ENCODE measurements at places on chromosomes 1 and 21.

GRCh38 chr1:192609110-192610079 is 26.6 kb upstream of the RGS13 start:
- peak; percentile 81 for DNase-seq

GRCh38 chr1:239418681-239419080 is 32.3 kb downstream of the CHRM3 start:
- DNase-seq = no peak

DNA sequence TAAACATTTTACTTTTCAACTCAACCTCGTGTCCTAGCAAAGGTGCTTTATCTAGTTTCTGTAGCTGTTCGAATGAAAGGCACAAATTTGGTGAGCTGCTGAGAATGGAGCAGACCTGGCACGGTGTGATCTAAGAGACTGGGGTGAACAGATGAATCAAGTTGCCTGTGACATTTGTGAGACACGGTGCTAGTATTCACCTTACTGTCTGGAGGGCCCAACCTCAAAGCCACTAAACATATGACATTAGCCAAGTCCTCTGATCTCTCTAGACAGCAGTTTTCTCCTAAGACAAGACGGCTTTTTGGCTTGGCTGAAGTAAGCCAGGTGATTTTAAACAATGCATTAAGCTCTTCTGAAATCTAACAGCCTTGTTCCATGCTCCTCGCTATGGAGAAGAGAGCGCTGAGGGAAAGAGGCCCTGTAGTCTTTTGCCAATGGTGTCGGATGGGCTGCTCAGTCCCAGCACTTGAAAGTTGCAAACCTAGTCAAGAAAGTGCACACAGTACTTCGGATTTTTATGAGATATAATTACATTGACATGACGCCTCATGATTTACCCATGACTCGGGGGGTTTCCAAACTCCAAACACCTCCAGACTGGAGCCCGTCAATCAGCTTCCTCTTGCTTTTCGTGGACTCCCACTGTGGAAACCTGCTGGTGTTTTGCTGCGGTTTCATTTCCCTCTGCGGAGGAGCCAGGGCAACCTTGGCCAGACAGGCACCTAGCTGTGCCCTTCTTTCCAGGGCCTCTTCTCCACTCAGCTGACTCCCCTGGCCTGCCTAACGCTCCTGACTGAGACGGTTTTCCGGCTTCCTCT is 794 bp upstream of the TOR3A start:
- DNase-seq = peak; percentile 5

DNA sequence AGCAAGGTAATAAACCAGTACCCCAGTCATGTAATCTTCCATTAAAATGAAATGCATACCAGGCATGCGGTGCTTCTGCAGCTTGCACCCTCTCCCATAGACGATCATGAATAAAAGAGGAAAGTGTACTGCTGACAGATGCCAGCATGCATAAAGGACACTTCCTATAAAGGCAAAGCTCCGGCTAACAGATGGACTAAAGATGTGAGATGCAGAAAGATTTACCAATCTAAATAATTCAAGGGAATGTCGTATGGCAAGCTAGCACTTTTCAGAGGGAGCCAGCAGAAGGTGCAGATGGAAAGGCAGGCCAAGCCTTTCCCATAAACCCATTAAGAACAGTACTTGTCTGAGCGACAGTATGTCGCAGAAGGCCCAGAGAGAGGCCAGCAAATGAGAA is 542.0 kb downstream of the NUF2 start:
- DNase-seq = no peak

GRCh38 chr1:238898856-238899255 is 487.5 kb upstream of the CHRM3 start:
- no peak for DNase-seq

DNA sequence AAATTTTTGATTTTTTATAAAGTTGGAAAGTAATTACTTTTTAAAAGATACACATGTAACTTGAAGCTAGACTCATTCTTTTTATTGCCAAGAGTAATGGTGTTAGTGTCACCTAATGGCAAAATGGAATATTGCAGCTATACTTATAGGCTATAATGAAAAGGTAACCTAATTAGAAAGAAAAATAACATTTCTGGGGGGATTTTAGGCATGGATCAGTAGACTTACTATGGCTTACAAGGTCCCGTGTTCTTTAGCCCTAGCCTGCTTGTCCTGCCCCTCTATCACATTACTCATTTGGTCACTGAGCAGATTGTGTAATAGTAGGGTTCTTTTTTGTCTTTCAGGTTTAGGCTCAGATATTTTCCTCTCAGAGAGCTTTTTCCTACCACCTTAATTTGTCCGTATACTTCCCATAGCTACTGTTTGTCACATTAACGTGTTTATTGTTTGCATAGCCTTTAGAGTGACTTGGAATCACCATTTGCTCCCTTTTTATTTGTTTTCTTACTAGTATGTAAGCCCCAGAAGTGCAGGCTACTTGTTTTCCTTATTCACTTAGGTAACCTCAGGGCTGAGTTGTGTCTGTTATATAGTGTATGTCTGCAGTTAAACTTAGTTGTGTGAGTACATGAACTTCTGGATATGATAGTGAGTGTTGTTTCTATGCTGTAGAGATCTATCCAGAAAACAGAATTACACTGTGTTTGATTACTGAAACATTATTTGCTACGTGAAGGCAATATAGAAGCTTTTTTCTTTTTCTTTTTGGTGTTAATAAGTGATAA is 58.7 kb downstream of the RABGAP1L start:
- peak; percentile 32 for DNase-seq

GRCh38 chr21:42350318-42350910 is 380 bp downstream of the TFF2 start:
- DNase-seq = no peak

DNA sequence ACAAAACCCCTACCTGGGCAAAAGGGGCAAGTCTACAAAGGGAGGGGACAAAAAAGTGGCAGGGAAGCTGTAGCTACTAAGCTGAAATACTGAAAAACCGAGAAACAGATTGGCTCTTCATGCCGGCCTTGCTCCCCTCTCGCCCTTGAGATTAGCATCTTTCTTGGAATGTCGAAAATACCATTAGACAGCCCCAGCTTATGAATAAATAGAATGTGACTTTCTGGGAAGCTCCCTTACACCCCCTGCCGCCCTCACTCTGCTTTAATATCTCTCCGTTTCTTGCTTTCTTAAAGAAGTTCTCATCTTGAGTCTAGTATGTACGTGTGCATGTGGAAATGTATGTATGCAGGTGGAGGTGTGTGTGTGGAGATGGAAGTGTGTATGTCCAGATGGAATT is 14.1 kb downstream of the TRAF3IP3 start:
- DNase-seq = no peak

DNA sequence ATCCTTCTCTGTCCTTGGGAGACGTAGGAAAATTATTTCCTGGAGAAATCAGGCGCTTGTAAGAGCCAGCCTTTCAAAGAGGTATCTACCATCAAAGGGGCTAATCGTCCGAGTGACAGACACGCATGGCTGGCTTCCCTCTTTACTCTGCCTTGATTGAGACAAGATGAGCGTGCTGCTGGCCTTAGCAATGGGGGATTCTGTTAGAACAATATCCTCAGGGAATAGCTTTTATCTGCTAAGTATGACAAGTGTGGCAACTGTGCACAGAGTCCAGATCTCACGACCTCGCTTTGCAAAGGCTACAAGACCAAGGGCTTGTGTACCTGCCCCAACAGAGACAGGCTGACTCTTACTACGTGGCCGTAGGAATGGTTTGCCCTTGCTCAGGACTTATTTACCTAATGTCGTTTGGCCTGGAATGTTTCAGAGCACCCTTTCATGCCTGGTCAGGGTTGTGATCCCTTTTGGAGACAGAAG is 417.1 kb downstream of the KIF26B start:
- DNase-seq = no peak

DNA sequence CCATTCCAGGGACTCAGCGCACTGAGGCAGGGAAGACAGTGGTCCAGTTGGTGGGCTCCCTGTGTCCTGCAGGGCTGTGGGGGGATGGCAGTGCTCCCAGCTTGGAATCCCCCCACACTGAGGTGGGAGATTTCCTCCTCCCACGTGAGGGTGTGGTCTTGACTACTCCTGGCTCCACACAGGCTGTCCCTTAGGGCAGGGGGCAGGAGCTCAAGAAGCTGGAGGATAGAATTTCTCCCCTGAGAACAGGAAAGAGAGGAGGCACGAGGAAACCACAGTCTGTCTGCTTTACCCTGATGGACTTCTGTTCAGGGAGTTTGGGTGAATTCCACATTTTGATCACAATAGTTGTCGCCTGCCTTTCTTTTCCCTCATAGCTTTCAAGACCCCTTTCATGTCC is 62.1 kb downstream of the CACNA1E start:
- no peak for DNase-seq

GRCh38 chr1:208134491-208134890 is 109.7 kb downstream of the PLXNA2 start:
- no peak for DNase-seq

GRCh38 chr1:3898994-3899753 is 898 bp downstream of the C1orf174 start:
- DNase-seq = no peak

Measured in activated CD4-positive, alpha-beta T cell treated with anti-CD3 and anti-CD28 coated beads, Interleukin-2, amount 50 U/mL, for 16 hours (primary cell).